ENCODE measurements at places on chromosomes 6 and 20.

GRCh38 chr20:31811796-31812728, 7.1 kb upstream of the MYLK2 start:
- no peak for DNase-seq

GRCh38 chr6:89669002-89669401, 30.5 kb upstream of the LYRM2 start:
- DNase-seq: no peak

DNA sequence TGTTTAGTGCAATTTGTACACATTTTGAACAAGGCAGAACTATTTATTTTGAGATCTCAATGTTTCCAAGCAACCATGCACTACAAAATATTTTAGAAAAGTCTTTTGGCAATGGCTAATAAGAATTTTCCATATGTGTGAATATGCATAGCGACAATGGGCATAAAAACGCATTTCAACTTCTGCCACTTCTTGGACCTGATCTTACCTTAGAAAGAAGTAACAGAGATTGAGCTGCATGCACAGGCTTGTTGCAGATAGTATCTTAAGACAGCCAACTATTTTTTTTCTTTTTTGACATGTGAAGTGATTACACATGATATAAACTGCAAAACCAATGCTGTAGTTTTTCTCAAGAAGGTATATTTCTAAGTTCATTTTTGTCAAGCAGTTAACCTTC, 210.4 kb upstream of the PHACTR1 start:
- DNase-seq: no peak

DNA sequence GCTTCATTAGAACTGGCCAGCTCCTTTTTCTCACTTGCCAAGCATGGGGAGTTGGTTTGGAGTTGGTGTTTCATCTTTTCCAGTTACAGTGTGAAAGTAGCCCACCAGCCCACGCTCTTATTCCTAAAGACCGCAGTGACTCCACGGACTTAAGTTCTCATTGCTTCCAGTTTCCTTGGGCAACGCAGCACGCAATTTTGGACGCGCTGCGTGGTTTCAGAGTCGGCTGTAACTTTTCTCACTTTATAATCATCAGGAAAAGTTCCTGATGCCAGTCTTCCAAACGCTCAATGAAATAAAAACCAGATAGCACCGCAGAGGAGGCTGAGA, 381 bp upstream of the PEX7 start:
- no peak for DNase-seq

DNA sequence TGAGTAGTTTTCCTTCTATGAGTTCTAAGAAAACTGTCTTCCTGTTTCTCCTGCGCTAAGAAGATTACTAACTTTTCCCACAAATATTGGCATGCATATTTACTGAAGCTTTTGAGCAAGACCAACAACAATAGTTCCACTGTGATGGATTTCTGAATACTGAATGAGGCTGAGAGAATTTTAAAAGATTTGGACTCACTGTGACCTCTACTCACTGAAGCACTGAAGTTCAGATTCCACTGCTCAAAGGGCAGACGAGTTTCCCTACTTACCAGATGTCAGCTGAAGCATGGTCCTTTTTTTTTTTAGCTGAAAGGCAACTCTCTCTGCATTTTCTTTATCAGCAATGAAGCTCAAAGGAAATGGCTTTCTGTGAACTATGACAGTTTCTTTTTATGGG, 718.5 kb downstream of the RFPL4B start:
- DNase-seq: no peak

DNA sequence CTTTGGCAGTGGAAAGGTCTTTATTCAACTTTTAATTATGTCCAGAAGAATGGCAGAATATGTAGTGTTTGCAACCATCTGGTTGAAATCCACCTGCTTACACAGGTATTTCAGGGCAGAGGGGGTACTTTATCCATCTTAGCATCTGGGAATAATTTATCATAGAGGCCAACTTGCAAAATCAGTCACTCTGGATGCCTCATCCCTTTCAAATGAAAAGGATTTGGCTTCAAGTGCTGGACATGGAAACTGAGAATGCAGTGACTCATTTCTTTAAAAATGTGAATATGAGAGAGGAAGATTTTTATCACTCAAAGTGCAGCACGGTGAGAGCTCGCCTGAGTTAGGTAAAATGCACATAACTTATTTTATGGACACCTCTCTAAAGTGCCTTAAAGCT, 758.3 kb downstream of the KIF16B start:
- DNase-seq: no peak

DNA sequence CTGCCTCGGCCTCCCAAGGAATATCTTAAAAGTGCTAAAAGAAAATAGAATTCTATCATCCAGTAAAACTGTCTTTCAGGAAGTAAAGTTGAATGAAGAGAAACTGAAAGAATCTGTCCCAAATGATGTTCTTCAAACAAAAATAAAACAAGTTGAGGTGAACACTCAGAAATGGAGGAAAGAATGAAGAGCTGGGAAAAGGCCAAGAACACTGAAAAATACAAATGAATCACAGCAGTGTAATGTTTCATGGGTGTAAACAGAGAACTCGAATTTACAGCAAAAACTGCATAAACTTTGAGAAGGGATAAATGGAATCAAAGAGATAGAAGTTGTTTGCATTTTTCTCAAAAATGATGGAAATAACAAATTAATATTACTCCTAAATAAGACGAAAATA, 317.3 kb downstream of the TAF4 start:
- DNase-seq: no peak

DNA sequence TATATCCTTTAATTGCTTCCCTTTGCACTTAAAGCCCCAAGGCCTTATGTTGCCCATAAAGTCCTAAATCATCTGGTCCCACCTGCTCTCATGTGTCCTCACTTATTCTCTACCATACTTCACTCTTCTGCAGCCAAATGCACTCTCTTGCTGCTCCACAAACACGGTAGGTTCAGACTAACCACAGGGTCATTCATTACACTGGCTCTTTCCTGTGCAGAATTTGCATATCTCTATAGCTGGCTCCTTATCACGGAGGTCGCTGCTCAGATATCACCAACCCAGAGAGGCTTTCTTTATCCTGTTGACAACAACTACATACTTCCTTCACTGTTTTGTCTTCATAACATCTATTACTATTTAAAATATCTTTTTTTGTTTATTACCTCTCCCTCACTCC, 86.8 kb downstream of the MOXD1 start:
- no peak for DNase-seq

GRCh38 chr6:169145991-169146501, 107.6 kb downstream of the THBS2 start:
- DNase-seq: no peak

DNA sequence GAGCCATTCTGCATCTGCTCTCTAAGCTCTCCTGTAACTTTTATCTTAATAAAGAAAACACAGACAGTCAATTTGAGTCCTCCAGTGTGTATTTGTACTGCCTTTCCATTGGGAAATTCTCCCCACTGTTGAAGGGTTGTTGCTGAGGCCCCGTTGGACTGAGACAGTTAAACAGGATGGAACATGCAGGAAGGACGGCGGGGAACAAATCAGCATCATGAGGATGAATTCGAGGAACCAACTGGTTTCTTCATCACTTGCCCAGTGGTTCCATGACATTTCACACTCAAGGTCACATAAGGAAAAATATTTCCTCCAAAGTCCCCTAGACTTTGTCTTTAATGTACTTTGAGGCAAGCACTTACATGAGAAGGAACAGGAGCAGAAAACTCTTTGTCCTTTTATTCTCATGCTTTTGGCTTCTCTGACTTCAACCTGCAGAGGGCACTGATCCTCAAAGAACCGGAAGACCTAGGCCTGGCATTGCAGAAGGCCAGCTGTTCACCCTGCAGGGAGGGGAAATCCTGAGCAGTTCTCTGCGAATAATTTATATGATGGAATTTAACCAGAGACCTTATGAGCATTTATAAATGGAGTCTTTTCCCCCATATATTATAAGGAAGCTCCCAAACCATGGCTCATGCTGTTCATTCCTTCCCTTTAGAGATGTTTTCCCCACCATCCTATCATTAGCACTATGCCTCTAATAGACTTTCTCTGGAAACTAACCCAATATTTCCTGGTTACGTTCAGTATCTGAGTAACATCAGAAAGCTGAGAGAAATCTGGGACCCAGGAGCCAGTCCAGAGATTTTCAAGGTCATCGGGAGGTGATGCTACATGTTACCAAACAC, 55.2 kb upstream of the ADGRF1 start:
- no peak for DNase-seq

- DNase-seq: no peak
Measured at GRCh38 chr6:24391756-24392405, 10.9 kb upstream of the MRS2 start.

GRCh38 chr20:38680500-38681306, 43.6 kb upstream of the SLC32A1 start:
- DNase-seq: no peak

- DNase-seq: no peak
Measured at GRCh38 chr20:44785768-44786167, 24.6 kb downstream of the RIMS4 start.

- no peak for DNase-seq
Measured at GRCh38 chr6:93943661-93944060, 524.3 kb upstream of the EPHA7 start.

DNA sequence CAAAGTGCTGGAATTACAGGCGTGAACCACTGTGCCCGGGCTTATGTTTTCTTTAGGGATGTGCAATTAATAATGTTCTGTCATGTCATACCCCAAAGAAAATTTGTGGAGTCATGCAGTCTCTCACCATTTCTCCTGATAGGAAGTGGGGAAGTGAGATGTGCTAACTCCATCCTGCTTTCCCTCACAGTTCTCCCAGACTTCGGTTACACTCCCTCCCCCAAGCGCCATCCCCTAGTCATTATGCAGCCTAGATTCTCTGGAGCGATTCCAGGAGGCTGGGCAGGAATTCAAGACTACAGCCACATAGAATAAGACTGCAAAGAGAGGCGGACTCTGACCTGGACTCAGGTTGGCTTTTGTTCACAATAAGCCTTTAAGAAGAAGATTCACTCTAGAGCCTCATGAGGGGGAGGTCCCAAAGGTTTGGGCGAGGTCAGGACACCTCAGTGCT, 271.4 kb downstream of the ALDH8A1 start:
- no peak for DNase-seq

DNA sequence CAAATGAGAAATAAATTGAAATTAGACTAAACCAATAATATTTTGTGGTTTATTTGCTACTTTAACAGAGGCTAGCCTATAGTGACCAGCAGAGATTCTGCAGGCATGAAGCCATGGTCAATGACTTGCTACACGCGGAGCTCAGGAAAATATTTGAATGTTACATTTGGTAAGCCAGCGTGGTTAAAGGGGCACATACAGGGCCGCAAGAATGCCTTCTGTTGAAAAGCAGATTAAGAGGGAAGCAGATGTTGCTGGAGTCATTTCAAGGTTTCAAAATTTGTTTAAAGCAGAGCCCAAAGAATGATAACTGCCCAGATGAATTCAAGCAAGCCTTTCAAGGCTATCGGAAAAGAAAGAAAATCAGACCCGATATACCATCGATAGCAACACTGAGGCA, 294.3 kb upstream of the MAN1A1 start:
- no peak for DNase-seq

- no peak for DNase-seq
Measured at GRCh38 chr6:113855500-113856374, 1.4 kb upstream of the MARCKS start.

- DNase-seq: no peak
Measured at GRCh38 chr6:164108869-164109769, 694.6 kb downstream of the QKI start.

DNA sequence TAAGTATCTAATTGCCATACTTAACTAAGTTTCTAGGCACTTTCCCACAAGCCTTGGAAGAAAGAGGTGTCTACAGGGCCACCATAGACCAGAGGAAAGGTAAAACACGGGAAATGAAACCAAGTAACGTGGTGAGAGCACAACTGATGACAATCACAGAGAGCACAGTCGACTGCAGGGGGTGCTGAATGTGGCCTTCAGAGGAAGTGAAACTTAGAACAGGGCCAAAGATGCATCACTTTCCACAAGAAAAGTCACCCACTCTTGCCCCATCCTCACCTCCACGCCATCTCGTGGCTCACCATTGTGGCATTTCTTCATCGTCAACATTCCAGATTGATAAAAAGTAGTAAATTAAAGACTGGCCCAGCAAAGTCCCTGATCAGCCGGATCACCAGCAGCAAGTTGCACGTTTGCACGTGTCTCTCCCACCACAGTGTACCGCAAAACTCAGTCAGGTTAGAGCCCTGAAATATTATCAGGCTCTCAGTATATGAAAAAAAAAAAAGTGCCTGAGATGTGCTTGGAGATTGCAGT, 31.4 kb downstream of the HIVEP2 start:
- peak; percentile 25 for DNase-seq

DNA sequence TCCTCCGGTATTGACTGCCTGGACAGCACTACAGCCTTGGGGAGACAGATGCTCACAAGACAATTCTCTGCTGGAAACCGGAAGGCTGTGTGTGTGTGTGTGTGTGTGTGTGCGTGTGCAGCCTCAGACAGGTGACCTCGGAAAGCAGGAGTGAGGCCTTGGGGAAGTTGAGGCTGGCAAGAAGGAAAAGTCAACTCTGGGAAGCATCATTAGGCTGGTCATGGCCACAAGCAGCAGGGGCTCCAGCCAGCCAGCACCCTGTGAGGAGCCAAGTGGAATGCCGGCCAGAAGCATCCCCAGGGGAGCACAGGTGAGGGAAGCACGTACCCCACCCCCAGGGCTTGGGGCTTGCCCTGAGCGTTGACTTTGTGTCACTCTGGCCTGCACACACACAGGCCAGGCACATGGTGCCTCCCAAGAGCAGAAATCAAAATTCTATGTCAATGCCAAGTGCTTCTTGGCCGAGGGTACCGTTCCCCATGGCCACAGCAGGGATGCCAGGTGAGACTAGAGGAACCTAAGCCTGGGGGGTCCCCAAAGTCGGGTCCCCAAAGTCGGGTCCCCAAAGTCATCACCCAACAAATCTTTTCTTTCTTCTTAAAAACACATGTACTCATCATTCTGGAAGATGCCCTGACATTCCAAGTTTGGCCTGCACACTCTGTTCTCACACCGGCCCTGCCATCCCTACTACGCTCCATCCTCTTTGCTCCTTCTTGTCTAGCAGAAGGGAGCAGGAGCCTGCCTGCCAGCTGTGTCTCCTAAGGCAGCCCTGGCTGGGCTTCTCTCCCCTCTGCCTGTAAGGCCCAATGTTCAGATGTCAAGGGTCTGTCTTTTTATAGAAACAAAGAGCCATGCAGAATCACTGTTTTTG, 26.7 kb downstream of the FOXA2 start:
- DNase-seq: no peak

DNA sequence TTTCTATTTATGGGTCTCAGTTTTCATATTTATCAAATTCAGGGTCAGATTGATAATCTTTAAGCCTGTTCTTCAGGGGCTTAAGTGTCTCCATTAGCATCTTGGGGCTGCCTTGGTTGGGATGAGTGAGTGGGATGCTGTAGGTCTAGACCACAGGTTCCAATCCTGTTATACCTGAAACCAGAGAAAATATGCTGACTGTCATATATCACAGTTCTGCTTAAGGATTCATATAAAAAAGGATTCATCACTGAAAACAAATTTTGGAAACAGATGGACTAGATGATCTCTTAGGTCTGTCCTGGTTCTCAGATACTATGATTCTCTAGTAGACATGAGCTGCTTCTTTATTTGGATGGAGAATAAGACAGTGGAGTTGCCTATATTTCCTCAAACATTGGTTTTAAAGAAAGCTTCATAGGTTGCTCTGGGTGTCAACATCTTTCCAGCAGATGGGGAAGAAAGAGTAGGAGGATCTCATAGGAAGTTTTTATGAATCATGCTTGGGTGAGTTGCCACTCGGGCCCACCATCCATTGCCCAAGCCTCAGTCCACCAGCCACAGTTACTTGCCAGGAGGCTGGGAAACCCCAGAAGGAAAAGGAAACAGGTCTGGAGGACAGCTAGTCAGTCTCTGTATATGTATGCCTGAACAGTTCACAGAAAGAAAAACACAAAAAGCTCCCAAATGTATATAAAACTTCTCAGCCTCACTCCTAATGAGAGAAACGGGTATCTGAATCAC, 42.9 kb upstream of the MAP7 start:
- no peak for DNase-seq
